ENCODE measurements at places on chromosomes 16 and 17. TPM values are rescaled to one million over a fixed set of nuclear protein-coding genes. Genes with fewer than 3 reads are reported as not detected.

DNA sequence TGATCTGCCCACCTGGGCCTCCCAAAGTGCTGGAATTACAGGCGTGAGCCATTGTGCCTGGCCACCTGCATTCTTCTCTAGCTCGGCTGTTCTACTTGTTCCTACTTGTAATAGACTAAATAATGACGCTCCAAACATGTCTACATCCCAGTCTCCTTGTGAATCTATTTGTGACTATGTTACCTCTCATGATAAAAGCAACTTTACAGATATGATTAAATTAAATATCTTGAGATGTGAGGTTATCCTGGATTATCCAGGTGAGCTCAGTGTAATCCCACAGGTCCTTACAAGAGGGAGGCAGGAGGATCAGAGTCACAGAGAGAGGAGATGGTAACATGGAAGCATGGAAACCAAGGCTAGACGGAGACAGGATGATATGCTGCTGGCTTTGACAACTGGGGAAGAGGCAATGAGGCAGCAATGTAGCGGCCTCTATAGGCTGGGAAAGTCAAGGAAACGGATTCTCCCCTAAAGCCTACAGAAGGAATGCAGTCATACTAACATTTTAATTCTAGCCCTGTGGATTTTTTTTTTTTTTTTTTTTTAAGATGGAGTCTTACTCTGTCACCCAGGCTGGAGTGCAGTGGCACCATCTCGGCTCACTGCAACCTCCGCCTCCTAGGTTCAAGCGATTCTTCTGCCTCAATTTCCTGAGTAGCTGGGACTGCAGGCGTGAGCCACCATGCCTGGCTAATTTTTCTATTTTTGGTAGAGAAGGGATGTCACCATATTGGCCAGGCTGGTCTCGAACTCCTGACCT lies 5.0 kb upstream of the LASP1 start:
- DNase-seq: no peak

DNA sequence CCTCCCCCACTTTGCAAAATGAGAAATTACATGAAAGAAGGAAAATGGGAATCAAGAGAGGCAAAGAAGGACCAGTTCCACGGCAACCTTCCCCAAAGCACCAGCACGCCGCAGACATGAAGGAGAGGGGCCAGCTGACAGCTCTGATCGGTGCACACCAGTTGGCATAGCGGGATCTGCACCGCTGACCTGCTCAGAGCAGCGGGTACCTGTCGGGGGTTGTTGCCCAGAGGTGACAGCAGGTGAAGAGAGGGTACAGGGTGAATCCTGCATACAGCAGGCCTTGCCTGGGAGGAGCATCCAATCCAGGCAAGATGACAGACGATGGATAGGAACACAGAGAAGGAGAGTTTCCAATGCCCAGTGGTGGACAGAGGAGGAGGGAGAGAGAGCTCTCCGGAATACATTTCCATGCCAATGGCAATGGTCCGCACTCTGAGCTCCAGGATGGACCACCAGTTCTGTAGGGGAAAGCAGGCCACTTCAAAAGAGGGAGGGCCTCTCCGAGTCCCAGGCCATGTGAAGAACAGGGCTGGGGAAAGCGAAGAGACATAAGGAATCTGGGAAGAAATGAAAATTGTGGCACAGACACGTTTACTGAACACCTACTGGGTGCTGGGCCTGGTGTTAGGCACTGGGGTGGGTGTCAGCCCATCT lies 24.0 kb downstream of the CEP295NL start:
- no peak for DNase-seq

ZNF423 gene
- 6.9 TPM for total RNA-seq

SDR42E2 gene
- total RNA-seq: not detected

SLC12A3 gene
- not detected for total RNA-seq

DNA sequence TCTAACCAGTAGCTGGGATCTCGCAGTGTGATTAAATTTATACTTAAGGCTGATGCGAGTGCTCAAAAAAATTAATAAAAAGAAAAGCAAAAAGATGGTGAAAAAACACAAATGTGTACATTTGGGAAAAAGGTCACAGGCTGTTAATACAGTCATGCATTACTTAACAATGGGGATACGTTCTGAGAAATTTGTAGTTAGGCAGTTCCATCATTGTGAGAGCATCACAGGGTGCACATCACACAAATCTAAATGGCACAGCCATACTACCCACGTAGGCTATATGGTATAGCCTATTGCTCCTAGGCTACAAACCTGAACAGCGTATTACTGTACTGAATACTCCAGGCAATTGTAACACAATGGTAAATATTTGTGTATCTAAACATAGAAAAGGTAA lies 142.4 kb upstream of the MYOCD start:
- DNase-seq: no peak

GRCh38 chr17:61822326-61823285 lies 40.7 kb downstream of the BRIP1 start:
- DNase-seq: no peak

DNA sequence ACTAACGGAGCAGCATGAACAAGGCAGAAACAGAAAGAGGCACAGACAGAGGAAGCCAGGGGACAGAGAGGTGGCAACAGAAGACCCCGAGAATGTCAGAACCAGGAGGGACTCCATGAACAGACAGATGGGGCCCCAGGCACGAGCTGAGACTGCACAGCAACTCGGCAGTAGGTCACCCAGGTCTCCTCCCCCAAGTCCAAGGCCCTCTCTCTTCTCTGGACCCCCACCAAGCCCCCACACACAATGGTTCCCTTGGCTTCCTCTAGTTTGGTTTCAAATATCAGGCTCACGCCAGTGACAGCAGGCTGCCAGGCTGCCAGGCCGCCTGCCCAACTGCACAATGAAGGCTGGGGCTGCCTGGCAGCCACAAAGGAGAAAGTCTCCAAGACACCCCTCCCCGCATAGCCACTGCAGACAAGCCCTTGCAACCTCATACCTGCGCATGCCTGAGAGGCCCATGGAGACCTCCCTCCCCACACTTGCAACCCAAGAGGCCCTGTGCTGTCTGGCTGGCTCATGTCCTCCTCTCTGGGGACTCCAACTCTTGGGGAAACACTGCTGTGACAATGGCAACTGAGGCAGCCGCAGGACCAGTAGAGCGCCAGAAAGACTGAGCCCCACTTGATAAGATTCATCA lies 54.8 kb downstream of the PIMREG start:
- peak; percentile 31 for DNase-seq

GRCh38 chr17:34999456-34999855 lies 19.1 kb downstream of the LIG3 start:
- DNase-seq: no peak

DNA sequence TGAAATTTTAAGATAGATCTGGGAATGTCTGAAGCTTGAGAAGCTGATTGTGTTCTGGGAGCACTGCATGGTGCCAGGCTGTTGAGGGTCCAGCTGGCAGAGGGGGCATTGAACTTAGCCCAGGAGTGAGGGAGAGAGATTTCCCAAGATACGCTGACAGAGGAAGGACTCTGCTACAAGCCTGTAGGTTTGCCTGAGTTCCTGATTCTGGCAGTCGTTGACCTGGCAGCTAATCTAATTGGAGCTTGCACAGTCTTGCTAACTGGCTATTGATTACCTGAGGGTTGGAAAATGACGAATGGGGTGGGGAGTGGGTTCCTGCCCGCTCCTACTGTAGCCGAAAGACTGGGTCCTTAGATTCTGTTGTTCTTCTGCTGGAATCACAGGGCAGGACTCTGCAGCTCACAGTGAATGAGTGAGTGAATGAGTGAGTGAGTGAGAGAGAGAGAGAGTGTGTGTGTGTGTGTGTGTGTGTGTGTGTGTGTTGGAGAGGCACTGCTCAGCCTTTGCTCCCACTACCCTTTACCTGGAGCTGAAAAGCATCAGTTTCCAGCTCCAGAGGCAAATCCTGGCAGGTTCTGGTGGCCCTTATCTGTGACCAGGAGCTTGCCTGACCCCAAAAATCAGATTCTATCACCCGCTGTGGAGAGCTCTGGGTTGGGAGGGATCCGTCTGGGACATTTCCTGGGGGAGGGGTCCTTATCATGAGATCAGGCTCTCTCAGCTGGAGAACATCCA lies 16.7 kb downstream of the CTRL start:
- no peak for DNase-seq

DNA sequence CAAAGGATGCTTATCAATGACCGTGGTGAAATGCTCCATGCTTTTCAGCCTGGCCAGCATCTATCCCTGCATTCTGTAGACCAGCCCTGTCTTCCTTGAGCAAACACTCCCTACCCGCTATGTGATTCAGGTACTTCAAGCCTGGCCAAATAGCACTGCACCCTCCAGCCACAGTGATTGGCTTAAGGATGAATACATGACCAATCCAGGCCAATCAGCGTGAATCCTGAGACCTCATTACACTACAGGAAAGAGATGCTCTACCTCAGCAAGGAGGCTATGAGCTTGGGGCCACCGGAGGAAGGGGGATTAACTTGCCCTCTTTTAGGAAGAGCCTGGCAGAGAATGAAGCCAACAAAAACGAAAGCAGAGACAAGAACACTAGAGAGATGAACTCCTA lies 162.5 kb downstream of the ZNF423 start:
- no peak for DNase-seq

- DNase-seq: no peak
Measured at GRCh38 chr17:50495918-50496317, 12.3 kb upstream of the MYCBPAP start.

RAP1GAP2 gene
- 9.4 TPM for total RNA-seq

TEFM gene
- total RNA-seq: 11.4 TPM

DNA sequence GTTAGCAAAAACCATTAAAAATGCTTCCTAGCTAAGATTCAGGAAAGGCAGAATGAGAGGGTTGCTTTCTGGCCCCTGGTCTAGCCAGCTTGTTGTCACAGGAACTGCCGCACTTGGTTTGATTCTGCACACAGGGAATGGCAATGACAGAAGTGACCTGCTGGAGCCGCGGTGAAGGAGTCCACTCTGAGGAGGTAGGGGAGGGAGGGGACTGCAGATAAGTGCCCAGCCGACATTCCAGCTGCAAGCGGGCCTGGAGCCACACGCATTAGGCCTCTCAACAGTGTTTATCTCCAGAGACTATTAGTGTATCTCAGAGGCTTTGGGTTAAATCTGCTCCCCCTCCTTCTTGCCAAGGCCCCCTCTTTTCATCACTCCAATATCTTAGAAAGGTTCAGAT lies 38.6 kb downstream of the CDRT15 start:
- DNase-seq: no peak

GRCh38 chr17:871751-872519 lies 89.8 kb downstream of the MRM3 start:
- DNase-seq: no peak

DNA sequence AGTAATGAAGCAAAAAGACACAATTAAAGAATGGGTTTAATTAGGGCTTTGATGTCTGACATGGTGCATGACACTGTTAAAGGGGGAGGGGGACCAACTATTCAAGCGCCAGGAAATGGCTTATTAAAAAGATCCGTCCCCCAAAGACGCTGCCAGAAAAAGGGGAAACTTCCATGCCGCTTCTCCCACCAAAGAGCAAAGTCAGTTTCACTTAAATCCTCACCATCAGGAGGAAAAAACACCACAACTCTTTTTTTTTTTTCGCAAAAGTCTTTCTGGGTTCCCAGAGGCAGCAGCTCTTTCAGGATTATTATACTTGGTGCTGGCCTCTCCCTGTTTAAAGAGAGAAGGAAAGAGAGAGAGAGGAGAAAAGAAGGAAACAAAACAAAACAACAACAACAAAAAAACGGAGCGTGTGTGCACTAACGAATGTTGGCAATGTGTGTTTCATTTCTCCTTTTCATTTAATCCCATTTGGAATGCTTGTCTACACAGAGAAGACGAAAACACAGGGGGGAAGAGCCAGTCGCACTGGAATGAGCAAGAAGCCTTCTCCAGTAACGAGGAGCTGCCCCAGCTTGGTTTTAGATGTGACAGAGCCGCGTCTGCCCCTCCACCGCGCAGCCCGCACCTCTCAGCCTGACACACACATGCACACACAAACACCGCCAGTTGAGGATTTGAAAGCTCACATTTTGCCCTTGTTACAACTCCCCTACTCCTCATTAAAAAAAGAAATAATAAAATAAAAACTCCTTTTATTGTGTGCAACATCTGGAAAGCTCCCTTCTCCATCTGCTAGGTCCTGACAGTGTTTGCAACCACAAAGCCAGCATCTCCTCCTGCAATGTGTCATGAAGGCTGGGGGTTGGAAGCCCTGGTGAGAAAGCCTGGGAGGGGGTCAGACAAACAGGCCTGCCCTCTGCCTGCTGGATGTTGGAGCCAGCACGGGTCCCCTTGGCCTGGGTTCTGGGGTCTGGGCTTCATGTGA lies 32.7 kb upstream of the AXIN2 start:
- DNase-seq: no peak

DNA sequence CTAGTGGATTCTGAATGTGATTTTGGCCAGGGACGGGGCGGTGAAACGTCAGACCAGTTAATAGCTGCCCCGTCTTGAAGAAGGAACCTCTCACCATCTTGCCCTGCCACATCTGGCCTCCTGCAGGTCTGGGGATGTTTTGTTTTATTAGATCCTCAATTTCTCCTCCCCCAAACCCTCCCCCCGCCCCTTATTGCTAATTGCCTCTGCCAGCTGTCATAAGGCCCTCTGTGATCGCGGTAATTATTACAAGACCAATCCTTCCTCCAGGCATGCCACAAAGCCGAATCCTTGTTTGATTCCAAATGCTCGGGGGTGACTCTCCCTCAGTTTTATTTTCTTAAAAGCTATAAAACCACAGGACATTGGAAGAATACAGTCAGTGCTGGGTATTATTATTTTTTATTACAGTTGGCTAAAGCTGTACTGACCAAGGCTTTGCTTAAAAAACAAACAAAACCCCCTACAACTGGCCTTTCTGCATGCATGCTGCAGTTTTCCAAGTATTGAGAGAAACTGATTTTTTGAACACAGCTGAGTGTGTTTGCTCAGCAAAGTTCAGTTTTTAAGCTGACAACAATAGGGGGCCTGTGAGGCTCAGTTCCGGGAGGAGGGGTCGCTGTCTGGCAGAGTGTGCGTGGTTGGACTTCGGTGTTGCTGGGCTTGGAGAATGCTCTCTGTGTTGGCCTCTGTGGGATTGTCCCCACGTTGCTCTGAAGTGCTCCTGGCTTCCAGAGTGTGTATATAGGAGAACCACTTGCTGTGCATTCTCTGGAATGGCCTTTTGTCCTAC lies 1.7 kb downstream of the KSR1 start:
- DNase-seq: no peak

PLLP gene
- 2.1 TPM for total RNA-seq

MRPS23 gene
- 27.0 TPM for total RNA-seq

- DNase-seq: no peak
Measured at GRCh38 chr16:4094127-4094773, 22.0 kb downstream of the ADCY9 start.

DNA sequence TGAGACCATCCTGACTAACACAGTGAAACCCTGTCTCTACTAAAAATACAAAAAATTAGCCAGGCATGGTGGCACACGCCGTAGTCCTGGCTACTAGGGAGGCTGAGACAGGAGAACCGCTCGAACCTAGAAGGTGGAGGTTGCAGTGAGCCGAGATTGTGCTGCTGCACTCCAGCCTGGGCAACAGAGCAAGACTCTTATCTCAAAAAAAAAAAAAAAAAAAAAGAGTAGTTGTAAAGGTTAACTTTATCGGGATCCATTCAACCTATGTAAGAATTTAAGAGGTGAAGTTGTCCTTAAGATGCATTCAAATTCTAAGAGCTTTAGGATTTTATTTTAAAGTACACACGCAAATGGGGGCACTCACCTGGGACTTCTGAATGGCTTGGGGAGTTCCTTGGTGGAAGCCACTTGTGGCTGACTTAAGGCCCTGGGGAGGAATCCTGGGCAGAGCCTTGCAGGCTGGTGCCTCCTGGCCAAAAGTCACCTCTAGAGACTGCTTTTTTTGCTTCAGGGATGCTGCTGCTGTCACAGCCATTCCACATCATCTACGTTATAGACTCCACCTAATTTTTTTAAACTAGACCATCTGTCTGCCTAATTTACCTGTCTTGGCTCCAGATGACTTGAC lies 3.3 kb downstream of the CTCF start:
- DNase-seq: no peak
